Stimulated activated CD4-positive, alpha-beta T cell treated with anti-CD3 and anti-CD28 coated beads, Interleukin-1b, Interleukin-23, amount 100 ng/mL, for 1 hour (primary cell): ENCODE measurements at places on chromosomes 1 and 21.

GRCh38 chr1:2192031-2192995 lies 2.3 kb downstream of the FAAP20 start:
- no peak for DNase-seq

DNA sequence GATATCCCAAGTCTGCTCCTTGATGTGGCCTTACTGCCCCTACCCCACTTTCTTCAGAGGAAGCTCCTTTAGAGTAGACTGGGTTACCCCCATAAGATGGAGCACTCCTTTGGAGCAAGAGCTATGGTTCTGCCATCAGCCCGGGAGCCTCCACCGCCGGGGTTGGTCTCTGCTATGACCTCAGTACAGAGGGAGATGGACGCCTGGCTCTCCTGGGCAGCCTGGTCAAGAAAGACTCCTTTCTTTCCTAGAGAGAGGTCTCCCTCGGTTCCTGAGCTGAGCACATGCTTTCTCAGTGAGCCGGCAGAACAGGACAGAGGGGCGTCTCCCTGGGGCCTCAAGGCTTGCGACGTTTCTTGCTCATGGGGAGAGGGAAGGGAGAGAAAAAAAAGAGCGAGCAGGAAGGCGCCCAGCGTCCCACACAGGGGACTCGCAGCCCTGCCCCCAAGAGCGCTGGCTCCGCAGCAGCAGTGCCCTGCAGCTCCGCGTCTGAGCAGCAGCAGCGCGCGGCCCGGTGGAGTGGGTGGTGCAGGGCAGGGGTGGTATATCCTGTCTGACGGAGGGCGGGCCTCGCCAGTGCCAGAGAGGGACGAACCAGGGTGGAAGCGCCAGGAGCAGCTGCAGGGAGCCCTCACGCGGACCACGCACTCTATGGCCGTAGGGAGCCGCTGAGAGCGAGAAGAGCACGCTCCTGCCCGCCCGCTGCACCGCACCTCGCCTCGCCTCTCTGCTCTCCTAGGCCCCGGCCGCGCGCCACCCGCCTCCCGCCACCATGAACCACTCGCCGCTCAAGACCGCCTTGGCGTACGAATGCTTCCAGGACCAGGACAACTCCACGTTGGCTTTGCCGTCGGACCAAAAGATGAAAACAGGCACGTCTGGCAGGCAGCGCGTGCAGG lies at the start of gene PKP1:
Gene PKP1 (plus strand): TSS at position 576 of the 899 bp plus-strand sequence. CDS start 197 bp downstream, at position 773.
- DNase-seq = no peak

DNA sequence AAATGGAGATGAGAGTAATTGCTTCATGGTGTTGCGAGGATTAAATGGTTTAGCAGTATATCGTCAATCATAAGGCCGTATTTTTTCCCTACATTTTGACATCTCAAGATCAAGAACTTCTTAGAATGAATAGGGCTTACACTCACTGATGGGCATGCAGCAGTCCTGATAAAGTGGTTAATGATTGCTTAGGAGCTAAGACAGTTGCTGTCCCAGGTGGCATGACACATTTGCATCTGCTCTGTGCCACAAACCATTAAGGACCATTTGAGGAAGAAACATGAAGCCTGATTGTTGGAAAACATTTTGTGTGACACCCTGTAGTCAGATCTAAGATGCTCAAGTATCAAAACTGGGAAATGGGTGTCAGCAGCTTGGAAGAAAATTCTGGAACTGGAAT lies 81.0 kb upstream of the SGIP1 start:
- no peak for DNase-seq

GRCh38 chr1:6208723-6209660 lies 3.1 kb downstream of the RNF207 start:
- DNase-seq = no peak

GRCh38 chr1:180231936-180232335 lies 1.9 kb downstream of the LHX4 start:
- no peak for DNase-seq

DNA sequence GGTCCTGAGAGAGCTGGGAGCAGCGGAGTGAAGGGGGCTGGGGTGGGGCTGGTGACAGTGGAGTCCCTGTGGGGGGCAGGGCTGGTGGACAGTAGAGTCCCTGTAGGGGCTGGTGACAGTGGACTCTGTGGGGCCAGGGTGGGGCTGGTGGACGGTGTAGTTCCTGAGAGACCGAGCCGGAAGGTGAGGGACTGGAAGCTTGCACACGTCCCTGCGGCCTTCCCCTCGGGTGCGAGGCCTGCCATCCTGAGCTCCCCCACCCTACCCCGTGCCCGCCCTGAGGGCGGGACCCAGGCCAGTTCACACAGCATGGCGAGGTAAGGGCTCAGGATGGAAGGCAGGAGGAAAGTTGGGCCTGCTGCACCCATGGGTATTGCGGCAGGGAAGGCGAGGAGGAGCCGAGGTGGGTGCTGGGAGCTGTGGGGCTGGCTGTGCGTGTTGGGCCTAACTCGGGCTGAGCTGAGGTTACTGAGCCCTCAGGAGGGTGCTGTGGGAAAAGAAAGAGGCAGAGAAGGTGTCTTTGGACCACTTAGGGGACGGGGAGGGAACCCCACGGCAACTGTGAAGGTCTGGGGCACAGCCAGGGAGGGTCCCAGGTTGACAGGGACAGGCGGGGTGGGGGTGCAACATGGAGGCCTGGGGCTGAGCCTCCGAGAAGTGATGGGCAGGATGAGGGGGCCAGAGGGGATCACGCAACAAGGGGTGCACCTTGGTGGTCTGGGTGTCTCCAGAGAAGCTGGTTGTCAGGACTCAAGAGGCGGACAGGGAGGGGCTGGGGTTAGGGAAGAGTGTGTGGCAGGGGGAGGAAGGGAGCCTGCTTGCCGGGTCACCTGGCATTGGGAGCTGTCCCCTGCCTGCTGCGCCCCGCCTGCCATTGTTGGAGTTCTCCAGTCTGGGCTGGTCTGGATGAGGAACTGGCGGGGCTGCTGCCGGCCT lies 60.8 kb downstream of the PRKCZ start:
- no peak for DNase-seq

- DNase-seq = no peak
These were observed 58.4 kb upstream of the LGALS8 start for GRCh38 chr1:236465231-236465958.

- no peak for DNase-seq
These were observed 120.5 kb downstream of the UCK2 start for GRCh38 chr1:165947797-165948455.

DNA sequence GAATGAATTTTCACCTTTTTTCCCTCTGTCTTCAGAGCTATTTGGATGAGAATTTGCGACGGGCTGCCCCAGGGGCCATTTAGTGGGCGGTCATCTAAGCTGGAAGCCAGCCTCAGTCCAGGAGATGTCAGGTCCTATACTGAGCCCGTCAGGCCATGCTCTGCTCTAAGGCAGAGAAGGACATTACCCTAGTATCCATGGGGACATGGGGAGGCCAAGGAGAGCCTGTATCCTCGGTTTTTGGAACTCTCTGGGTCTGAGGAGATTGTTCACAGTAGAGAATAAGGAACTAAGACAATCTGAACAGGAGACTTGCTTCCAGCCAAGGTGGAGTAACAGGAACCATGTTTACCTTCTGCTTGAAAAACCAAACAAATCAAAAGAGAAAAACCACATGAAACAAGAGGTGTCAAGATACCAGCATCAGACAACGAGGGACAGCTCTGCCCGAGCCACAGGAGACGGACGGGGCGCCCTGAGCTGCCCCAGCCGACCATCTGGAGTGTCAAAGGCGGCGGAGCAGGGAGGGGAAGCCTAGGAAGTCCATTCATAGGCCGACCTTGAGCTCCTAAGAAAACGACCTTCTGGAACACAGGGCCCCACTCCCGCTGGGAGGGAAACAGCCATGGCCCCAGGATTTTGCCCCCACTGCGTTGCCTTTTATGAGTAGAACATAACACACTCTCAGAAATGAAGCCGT lies 20.0 kb upstream of the ADARB1 start:
- no peak for DNase-seq

GRCh38 chr21:31383770-31384169 lies 39.7 kb upstream of the TIAM1 start:
- no peak for DNase-seq

- no peak for DNase-seq
These were observed at the start of gene GPR137B for GRCh38 chr1:236142253-236143103. TSS of gene GPR137B (plus strand) at chr1:236142539. CDS start at chr1:236142623, 84 bp downstream.

GRCh38 chr1:106676021-106676420 lies 380.5 kb upstream of the PRMT6 start:
- DNase-seq = no peak

DNA sequence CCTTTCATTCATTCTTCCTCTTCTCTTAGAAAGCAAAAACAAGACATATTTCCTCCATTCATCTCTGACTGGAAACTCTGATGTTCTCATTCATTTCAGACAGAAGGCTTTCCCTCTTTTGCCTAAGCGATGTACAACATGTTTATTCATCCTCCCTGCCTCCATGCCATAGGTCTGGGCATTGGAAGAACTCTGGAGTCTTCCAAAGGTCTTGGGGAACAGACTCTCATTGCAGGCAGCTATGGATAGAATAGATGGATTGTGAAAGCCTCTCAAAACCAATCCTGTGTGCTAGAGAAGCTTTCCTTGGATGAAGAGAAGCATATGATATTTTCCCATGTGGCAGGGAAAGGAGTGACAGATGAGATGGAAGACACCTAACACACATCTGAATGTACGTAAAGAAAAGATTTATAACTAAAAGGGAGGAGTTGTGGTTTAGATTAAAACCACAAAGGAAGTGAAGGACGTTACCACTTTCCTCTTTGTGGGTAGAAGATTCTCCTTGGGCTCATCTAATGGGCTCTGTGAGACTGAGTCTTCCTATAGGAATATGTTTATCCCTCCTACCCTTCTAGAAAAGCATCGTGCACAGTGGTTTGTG lies 38.7 kb downstream of the BCL9 start:
- DNase-seq = no peak

GRCh38 chr1:22500471-22500870 lies 48.8 kb downstream of the ZBTB40 start:
- no peak for DNase-seq

GRCh38 chr1:234734869-234735268 lies 124.9 kb upstream of the IRF2BP2 start:
- DNase-seq = no peak

- DNase-seq = no peak
These were observed 44.0 kb downstream of the CDC42 start for GRCh38 chr1:22096463-22096862.

GRCh38 chr21:43921979-43922945 lies 57.2 kb downstream of the AGPAT3 start:
- no peak for DNase-seq

- DNase-seq = no peak
These were observed 13.1 kb downstream of the SDCCAG8 start for GRCh38 chr1:243268751-243269460.

DNA sequence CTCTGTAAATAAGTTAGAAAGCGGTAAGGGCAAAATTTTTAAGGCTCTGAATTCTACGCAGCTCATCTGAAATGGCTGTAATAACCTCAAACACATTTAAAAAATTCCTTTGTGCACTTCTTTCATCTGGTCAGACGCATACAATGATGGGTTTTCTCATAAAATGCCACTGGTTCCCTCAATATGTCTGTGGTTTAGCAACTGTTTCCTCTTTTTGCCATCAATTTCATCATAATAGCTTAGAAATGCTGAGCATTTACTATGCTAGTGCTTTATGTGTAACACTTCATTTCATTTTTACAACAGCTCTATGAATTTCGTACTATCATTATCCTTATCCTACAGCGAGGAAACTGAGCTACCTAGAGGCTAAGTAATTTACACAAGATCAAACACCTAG lies 35.3 kb upstream of the DMRTA2 start:
- no peak for DNase-seq

- peak; percentile 11 for DNase-seq
These were observed 32.1 kb downstream of the TGFB2 start for GRCh38 chr1:218377143-218377660.

- DNase-seq = no peak
These were observed 670 bp downstream of the COX20 start for GRCh38 chr1:244836135-244836521.

- DNase-seq = no peak
These were observed 933.4 kb downstream of the PLA2G4A start for GRCh38 chr1:187762118-187762517.

- no peak for DNase-seq
These were observed 10.3 kb downstream of the ARHGEF2 start for GRCh38 chr1:155968051-155968400.

GRCh38 chr1:6505367-6506209 lies 14.1 kb upstream of the PLEKHG5 start:
- no peak for DNase-seq
